ENCODE measurements at places on chromosomes 1 and 21.

DNA sequence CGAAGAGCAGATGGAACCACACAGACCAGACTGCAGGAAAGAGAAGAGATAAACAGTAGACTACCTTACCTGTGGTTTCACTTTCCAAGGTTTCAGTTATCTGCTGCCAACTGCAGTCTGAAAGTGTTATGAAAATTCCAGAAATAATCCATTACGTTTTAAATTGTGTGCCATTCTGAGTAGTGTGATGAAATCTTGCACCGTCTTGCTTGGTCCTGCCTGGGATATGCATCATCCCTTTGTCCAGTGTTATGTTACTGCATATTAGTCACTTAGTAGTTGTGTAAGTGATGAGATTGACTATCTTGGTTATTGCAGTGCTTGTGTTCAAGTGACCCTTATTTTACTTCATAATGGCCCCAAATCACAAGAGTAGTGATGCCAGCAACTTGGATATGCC, 33.9 kb downstream of the DNAJC6 start:
- no peak for DNase-seq

DNA sequence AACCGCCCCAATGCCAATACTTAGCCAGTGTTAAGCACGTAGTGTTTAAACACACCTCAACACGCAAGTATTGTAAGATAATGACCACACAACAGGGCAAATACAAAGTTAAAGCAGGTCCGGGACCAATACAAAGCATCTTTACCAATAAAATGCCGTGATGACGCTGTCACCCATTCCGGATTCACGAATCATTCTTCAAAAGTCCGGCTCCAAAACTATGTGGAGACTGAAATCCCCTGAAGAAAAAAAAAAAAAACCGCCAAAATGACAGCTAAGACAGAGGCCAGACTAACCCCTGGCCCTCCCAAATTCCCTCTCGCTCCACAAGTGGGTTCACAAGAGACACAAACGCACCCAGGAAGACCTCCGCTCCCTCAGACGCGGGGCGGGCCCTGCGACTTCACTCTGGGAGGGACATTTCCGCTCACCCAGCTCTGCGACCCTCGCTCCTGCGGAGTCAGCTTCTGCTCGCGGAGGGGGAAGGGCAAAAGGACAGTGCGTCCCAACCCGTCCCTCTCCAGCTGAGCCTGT, 625 bp upstream of the DARS2 start:
- DNase-seq = no peak

- no peak for DNase-seq
Measured at GRCh38 chr1:156232201-156232894, 9.6 kb upstream of the BGLAP start.

DNA sequence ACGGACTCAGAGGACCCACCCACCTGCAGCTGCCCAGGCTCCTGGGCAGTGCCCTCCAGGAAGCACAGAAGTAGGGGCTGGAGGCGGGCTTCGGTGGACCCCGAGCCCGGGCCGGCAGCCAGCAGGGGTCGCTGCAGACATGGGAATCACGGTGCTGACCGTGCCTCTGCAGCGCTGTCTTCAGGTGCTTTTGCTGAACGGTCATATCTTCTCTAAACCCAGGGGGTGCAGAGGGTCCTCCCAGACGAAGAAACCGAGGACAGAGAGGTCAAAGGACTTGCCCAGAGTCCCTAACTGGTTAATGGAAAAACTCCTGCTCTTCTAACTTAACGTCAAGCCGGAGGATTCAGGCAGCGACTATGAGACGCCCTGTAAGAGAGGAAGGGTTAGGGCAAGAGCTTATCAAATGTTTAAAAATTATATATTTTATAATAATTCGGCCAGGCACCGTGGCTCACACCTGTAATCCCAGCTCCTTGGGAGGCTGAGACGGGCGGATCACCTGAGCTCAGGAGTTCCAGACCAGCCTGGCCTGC, 21.5 kb upstream of the LEFTY2 start:
- peak; percentile 33 for DNase-seq

- no peak for DNase-seq
Measured at GRCh38 chr1:8651236-8651890, 166.1 kb downstream of the RERE start.

GRCh38 chr21:33761441-33762036, 119.2 kb downstream of the ITSN1 start:
- no peak for DNase-seq

DNA sequence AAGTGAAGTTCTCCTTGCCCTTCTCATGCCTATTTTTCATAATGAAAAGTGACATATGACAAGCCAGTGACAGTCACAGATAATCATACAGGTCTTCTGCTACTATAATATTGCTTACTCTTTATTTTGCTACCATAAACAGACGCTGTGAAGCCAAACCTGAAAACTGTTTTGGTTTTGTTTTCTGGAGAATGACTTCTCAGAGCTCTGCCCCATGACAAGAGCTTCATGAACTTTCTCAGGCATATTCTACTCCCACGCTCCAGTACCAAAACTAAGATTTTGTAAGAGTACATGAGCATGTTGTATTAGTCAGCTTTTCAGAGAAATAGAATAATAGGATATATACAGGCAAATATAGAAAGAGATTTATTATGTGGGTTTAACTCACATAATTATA, 64.3 kb upstream of the VTCN1 start:
- no peak for DNase-seq

DNA sequence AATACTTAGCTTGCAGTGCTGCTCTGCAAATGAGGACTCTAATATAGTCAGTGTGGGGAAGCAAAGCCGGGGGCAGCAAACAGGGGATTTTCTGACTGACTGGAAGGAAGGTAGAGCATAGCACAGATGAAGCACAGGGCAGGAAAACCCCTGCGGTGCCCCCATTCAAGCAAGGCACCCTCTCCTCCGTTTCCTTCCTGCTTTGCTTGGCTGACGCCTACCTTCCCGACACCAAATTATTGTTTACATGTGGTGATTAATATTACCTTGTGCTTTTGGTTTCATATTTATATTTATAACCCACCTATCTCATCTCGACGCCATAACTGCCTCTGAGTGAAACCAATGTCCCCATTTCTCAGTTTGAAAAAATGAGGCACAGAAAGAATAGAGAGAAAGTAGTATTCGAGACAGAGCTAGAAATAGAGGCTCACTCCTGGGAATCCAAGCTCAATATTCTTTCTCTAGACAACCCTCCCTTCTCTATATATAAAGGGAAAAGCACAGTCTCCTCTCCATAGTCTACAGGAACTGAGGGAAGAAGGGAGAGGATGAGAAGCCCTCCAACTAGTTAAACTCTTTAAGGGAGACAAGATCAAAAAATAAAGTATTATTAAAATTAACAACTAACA, 41.3 kb downstream of the PIK3C2B start:
- peak; percentile 42 for DNase-seq

DNA sequence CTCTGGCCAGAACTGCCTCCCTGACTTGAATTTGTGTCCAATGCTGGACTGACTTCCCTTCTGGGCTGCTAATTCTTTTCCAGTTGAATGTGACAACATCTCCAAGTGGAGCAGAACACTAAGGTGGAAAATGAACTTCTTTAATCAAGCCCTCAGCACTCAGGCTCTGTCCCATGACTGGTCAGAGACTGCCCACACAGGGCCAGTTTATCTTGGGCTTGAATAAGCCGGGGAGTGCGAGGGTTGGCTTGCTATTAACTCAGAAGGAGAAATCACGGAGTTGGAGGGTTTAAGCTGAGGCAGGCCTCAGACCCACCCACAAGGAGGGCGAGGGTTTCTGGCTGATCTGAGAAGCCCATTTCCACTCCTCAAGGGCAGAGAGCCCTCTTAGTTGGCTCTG, 12.4 kb downstream of the KCNA10 start:
- no peak for DNase-seq

DNA sequence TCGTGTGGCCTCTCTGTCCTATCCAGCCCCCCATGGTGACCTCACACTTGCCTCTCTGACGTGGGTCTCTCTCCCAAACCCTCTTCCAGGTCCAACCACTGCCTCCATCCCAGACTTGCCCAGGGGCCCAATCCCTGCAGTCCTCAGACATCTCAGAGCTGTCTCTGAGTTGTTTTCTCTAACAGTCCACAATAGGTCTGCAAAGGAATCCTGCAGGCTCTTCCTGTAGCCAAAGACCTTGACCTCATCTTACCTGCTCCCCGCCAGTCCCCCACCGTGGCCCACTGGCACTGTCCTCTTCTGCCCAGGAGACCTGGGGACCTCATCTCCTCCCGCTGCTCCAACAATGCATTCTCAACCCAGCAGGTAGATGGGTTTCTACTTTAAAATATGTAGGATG, 10.0 kb downstream of the RNF187 start:
- no peak for DNase-seq

GRCh38 chr1:20183035-20183434, 2.9 kb upstream of the UBXN10 start:
- no peak for DNase-seq

- no peak for DNase-seq
Measured at GRCh38 chr1:162756523-162756922, 34.0 kb upstream of the HSD17B7 start.

DNA sequence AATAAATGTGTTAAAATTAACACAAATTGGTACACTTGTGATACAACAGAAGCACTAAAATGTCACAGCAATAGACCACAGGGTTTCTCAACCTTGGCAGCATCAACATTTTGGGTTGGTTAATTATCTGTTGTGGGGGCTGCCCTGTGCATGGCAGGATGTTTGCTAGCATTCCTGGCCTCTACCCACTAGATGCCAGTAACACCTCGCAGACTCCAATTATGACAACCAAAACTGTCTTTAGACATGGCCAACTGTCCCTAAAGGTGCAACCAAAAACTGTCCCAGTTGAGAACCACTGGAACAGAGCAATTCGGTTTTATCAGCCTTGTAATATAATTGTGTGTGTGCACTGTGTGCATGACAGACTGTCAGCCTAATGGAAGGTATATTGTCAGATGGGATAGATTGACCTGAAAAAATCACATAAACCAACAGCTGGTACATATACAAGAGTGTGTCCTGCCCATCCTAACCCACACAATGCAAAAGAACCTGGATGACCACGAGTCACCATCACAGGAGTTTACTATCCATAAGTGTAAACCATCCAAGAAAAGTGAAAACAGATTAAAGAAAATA, 13.5 kb upstream of the ERG start:
- DNase-seq = no peak

- no peak for DNase-seq
Measured at GRCh38 chr1:30353637-30354036, 369.7 kb downstream of the MATN1 start.

- DNase-seq = no peak
Measured at GRCh38 chr1:205936846-205937586, 6.2 kb downstream of the SLC26A9 start.

DNA sequence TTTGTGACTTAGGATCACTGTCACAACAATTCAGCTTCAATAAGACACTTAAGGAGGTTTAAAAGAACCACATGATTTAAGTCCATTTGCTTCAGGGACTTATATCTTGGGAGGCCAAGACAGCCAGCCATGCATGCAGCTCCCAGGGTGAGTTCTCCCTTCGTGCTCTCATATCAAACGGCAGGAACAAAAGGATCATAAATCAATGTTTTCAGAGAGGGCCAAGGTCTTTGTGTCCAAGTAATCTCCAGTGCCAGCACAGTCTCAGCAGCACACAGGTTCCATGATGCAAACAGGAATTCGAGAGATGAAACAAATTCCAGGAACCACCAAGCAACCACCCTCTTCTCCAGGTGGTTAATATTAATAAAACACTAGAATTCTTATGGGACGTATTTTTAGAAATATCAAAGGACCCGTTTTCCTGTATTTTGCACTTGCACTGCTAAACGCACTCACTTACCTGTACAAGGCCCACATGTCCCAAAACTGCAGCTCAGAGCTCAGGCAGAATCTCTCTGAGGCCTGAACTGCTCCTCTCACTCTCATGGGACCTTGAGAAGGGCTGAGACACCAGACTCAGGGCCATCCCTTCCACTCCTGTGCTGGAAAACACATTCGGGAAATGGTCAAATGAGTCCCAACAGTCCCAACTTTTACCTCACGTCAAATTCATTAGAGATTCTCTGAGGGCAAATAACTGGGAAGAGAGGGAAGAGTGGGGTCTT, 100.0 kb upstream of the RAB4A start:
- no peak for DNase-seq

DNA sequence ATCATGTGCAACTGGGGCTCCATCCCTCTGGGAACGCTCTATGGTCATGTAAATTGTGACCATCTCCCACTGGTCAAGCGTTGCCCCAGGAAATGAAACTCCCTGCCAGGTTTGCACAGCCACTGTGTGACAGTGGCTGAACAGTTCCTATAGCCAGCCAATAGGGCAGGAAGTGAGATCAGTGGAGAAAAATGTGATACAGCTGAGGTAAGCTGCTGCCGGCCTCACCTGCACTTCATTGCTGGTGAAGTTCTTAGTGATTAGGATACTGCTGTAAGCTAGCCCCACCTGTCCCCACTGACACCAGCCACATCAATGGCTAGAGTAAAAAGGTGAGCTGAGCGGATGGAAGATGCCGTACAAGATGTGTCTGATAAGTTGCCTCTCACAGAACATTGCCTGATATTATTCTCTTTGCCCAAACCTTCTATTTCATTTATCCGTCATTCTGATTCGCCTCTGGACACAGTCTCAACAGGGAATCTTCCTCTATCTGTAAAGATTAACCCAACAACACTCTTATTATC, 38.4 kb upstream of the CDC42BPA start:
- no peak for DNase-seq

DNA sequence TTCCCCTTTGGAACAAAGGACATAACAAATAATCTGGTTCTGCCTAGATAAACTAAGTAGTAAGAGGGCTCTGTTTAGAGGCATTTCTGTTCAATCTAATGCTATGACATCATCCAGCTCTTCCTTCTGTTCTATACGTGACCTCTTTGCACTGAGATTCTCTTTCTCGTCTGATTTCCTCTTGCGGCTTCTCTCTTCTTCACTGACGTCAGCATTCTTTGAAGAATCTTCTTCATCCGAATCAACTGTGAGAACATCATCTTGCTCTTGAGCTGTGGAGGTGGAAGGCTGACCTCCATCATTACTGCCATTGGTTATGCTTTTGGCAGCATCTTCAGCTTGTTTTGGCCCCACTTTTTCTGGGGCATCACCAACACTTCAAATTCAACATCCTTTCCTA, 130.4 kb downstream of the HS2ST1 start:
- DNase-seq = no peak

DNA sequence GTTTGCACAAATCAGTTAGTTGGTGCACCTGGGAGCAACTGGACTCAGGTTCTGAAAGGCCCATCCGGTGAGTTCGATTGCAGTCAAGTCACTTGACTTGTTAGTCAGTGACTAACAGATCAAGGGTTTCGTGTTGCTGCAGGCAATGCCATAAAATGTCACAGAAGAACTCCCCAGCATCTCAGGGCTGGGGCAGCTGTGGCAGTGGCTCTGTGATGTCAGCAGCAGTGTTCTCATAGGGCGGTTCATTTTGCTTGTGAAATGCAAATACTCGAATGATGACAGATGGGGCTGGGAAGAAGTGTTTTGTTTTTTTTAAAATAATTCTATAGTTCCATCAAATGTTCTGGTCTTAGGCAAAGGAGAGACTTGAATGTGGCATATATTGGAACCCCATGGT, 287.8 kb downstream of the LMX1A start:
- DNase-seq = no peak
